ENCODE measurements at places on chromosomes 16 and 17.

DNA sequence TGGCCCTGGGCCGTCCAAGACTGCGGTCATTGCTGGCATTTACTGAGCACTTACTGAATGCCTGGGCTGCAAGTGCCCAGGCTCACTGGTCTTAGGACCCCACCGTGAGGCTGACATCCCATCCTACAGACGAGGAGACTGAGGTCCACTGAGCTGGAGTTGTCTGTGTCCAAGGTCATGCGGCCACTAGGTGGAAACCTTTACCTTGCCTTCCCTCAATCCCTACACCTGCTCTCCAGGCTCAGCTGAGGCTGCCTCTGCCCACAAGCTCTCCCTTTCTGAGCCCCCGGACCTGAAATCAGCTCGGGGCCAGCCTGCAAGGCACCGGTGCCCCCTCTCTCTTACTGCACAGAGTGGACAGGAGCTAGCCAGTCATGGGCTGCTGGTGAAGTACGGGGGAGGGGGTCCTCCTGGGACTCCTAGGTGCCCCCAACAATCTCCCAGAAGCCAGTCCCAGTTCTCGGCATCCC, 1.5 kb downstream of the CASKIN1 start:
- DNase-seq = peak; percentile 68

GRCh38 chr16:89907055-89907814, 11.4 kb upstream of the MC1R start:
- DNase-seq = no peak

GRCh38 chr17:56808503-56808902, 25.2 kb downstream of the C17orf67 start:
- DNase-seq = no peak

- DNase-seq = no peak
These were observed 23.8 kb downstream of the LITAFD start for GRCh38 chr16:8905795-8906591.

DNA sequence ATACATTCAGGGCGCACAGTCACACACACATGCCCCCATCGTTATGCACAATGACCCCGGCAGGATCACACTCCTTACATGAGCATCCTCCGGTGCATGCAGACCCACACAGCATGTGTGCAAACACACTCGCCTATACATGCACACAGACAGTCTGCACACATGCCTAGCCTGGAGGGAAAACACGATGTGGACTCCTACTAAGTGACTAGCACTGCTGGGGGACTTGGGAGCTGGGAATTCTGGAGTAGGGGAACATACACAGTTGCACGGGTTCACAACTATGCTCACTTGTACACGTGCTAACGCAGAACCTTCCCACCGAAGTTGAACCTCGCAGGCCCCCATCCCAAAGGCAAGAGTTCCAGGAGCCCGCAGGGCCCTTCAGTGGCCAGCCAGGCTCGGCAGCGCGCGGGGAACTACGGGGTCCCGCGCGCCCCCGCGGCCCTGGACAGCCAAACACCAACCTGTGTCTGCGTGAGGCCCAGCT, 2.0 kb downstream of the DLX3 start:
- DNase-seq = no peak

DNA sequence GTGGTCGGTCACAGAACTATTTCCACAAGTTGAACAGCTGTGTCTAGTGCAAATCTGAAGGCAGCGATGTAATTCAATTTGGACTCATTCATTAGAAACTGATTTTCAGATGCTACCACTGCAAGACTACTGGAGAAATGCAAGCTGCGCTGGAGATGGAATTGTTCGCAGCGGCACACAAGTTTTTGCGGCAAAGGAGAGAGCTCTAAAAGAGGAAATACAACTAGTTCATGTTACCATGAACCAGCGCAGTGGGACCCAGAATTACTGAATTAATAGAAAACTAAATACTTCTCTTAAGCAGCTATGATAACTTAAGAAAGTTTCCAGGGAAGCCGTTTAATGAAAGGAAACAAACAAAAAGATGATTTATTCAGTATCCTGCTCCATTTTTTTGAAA, 1.9 kb downstream of the CREBBP start:
- DNase-seq = no peak

DNA sequence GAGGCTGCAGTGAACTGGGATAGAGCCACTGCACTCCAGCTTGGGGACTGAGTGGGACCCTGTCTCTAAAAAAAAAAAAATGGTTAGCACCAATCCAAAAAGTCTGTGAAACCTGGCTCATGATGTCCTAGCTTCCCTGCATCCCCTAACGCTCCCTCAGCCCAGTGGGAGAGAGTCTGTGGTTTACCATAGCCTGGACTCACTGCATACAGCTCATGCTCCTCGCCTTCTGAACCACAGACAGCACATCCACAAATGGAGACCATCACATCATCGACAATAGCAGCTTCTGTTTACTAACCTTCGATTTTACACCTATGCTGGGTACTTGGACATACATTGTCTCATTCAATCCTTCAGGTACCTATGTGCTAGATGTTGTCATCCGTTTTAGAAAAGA, 43.6 kb downstream of the NLRC5 start:
- no peak for DNase-seq

- no peak for DNase-seq
These were observed 7.2 kb upstream of the C17orf78 start for GRCh38 chr17:37368577-37368976.

GRCh38 chr16:26051063-26051462, 359.3 kb downstream of the HS3ST4 start:
- DNase-seq = no peak

GRCh38 chr16:49532873-49533272, 159.3 kb downstream of the C16orf78 start:
- no peak for DNase-seq

DNA sequence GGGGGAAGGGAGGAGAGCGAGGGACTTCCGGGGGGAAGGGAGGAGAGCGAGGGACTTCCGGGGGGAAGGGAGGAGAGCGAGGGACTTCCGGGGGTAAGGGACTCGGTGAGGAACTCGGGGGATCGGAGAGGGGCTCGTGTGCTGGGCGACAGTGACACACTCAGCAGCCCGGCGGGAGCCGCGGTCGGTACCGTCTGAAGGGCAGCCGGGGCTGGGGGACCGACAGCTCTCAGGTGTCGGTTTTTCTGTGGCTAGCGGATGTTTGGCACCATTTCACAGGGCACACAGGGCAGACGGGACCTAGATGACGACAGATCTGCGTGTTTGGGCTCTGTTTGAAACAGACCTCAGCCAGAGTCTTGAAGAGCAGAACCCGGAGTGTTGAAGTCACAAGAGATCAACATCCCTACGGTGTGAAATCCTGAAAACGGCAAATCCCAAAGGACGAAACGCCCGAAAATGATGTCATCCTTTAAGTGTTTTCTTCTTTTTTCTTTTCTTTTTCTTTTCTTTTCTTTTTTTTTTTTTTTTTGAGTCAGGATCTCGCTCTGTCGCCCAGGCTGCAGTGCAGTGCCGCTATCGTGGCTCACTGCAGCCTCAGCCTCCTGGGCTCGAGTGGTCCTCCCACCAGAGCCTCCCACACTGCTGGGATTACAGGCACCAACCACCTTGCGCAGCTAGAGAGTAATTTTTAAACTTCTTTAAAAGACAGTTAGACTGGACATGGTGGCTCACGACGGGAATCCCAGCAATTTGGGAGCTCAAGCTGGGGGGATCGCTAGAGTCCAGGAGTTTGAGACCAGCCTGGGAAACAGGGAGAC, 23.9 kb downstream of the ZNF778 start:
- peak; percentile 81 for DNase-seq

DNA sequence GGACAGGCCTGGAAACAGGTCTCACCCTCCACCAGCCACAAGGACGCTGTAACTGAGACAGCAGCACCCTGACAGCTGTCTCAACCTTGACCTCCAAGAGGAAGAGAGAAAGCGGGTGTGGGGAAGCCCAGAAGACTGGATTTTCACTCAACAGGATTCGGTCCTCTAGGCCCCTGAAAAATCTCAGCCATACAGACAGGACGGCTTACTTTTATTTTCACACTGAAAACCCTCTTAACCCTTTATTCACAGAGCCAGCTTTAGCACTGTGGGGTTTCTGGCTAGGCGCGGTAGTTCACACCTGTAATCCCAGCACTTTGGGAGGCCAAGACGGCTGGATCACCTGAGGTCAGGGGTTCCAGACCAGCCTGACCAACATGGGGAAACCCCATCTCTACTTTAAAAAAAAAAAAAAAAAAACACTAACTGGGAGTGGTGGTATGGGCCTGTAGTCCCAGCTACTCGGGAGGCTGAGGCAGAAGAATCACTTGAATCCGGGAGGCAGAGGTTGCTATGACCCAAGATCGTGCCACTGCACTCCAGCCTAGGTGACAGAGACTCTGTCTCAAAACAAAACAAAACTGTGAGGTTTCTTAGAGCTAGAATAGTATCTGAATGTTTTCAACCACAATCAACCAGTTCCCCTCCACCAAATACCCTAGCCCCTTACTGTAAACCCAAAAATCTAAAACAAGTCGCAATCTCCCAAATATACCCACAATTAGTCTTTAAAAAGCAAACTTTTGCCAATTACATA, 5.3 kb downstream of the ANKRD11 start:
- no peak for DNase-seq

DNA sequence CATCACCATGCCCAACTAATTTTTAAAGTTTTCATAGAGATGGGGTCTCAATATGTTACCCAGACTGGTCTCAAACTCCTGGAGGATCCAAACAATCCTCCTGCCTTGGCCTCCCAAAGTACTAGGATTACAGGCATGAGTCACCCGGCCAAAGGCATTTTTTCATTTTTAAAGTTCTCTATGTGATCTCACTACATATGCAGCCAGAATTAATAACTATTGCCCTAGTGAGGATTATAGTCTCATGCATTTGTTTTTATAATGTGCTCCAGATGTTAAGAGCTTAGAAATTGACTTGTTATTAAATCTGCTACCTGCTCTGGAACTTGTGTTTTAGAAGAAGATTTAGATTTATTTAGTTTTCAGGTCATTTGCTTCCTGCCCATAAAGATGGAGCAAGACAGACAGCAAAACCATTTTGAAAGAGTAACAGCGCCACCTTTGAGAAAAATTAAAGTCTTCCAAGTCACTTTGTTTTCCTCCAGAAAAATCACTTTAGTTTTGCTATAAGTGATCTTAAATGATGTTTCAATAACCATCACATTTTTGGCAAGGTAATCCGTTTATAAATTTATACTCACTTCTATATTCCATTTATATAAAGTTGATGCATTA, 79.5 kb downstream of the CA4 start:
- no peak for DNase-seq
